ENCODE measurements at places on chromosomes 7 and 10.

- DNase-seq = no peak
Observed at GRCh38 chr7:12013983-12014382, 182.0 kb upstream of the THSD7A start.

DNA sequence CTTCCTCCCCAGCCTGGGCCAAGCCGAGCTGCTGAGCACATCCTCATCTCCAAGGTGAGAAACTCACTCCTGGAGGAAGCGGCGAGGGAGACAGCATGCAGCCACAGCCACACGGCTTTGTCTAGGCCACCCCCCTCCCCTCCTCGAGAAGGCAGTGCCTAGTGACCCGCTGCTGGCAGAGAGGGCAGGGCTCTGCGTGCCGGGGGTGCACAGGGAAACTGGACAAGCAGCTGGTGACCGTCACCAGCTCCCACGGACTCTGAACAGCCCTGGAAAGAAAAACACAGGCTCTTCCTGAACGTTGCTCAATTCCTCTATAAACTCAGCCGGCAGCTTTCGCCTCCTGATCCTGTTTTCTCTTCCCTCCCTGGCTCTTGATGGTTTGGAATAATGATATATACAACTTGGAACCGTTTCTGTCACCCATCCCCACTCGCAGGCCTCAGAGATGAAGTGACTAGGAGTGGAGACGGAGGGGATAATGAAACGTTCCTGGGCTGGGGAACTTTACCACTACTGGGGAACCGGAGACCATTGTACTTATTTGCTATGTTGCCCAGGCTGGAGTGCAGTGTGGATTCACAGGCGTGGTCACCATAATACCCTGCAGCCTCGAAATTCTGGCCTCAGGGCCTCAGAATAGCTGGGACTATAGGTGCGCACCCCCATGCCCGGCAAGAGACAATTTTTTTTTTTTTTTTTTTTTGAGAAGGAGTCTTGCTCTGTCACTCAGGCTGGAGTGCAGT lies 19.3 kb downstream of the PAPOLB start:
- DNase-seq = no peak

DNA sequence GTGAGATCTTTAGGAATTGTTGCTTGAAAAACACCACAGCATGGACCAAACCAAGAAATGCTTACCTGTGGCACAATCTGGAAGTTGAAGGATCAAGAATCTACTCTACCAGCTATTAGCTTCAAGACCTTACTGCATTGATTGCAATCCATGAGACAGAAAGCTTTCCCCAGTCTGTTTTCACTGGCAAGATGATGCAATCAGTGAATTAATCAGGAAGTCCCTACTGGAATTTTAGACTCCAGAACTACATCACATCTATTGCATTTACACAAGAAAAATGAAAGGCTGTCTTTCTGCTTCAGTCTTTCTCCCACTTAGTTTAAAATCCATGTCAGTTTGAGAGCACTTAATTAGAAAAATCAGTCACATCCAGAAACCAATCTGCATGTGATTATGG lies 191.7 kb downstream of the TFEC start:
- DNase-seq = no peak

GRCh38 chr10:46523119-46523961 lies 33.1 kb downstream of the GPRIN2 start:
- DNase-seq = no peak
